ENCODE measurements at places on chromosomes 2 and 18.
A peak's percentile ranks its signal among the peaks of the same experiment; 100 is the strongest.

- no peak for DNase-seq
These were observed 546 bp downstream of the CHPF start for GRCh38 chr2:219542931-219543595.

DNA sequence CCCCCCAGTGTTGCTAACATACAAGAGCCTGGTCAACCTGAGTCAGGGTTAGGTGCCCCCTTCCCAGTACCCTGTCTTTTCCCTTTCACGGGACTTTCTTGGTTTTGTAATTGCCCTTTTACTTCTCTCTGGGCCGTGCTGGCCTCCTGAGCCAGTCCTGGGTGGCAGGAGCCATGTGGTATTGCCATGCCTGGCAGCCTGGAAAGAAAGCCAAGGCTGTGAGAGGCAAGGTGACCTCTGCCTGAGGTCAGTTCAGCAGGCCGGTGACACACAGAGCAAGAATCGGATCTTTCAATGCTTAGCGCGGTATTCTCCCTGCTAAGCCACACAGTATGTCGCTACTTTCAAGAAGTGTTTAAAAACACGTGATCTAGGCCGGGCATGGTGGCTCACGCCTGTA lies 52.3 kb downstream of the C18orf63 start:
- DNase-seq = no peak

GRCh38 chr2:72115110-72116080 lies 32.3 kb downstream of the CYP26B1 start:
- no peak for DNase-seq

DNA sequence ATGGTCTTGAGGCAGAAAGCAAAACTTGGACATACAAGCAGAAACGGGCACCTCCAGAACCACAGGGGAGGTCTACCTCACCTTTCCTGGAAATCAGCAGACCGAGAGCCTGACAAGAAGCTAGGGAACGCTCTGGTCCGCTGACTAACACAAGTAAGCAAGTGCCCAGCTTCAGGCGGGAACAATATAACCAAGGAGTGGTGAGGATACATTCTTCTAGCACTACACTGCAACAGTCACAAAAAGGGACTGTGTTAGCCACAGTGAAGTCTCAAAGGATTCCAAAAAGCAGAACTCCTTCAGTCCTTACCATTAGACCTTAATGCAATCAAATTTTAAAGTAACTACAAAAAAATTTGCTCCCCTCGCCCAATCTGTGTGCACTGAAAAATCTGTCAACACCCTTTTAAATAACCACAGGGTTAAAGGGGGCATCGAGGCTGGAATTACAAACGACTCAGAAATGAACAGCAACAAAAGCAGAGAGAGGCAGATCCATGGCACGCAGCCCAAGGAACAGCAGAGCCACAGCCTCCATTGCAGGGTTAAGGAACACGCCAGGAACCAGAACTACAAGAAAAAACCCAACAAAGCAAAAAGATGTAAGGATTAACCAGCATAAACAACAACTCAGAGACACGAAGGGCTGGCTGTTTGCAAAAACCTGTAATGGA lies 7.1 kb downstream of the THAP4 start:
- no peak for DNase-seq

DNA sequence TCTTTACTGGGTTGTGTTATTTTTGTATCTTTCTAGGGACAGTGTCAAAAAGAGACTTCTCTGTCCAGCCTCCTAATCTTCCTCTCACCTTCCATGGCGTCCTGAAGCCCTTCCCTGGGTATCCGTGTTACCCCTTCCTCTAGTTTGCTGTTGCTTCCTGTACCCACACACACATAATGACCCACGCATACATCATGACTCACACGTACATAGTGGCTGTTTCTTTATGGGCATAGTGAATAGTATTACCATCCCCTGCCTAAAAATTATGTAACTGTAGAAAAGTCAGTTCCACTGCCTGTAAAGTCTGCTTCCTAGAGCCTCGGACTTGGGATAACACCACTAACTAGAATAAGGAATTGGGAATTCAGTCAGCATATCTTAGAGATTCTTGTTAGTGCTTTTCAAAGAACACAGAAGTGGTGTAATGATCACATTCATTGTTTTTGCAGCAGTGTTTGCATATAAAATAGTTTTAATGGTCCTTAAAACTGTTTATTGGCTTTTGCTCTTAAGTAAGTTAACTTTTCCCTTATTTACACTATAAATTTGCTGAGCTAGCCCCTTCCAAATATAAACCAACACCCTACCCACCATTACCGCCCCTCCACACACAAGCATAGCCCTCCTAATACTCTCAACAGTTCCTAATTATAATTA lies 308.4 kb upstream of the RAB12 start:
- DNase-seq = no peak

- DNase-seq = no peak
These were observed 68.8 kb downstream of the EMX1 start for GRCh38 chr2:72985891-72986683.

GRCh38 chr2:109726379-109727270 lies 67.5 kb upstream of the RGPD5 start:
- no peak for DNase-seq

GRCh38 chr18:43757273-43757672 lies 480.0 kb upstream of the SYT4 start:
- DNase-seq = no peak

GRCh38 chr2:152376968-152377367 lies 42.0 kb downstream of the FMNL2 start:
- DNase-seq = no peak

DNA sequence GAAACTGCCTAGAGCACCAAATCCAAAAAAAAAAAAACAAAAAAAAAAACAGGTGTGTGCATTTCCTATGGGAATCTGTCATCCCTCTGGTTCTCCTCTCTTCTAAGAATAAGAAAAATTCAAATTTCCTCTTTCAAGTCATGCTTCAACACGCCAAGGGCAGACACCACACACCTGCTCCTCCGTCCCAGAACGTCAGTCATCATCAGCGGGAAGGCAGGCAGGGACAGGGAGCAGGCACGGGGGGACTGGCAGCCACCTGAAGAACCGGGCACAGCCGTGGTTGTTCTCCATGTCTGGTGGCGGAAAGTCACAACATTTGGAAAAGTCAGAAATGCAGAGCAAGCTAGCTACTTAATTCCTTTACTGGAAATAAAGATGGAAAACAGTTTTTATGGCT lies 214.8 kb downstream of the IKZF2 start:
- no peak for DNase-seq

DNA sequence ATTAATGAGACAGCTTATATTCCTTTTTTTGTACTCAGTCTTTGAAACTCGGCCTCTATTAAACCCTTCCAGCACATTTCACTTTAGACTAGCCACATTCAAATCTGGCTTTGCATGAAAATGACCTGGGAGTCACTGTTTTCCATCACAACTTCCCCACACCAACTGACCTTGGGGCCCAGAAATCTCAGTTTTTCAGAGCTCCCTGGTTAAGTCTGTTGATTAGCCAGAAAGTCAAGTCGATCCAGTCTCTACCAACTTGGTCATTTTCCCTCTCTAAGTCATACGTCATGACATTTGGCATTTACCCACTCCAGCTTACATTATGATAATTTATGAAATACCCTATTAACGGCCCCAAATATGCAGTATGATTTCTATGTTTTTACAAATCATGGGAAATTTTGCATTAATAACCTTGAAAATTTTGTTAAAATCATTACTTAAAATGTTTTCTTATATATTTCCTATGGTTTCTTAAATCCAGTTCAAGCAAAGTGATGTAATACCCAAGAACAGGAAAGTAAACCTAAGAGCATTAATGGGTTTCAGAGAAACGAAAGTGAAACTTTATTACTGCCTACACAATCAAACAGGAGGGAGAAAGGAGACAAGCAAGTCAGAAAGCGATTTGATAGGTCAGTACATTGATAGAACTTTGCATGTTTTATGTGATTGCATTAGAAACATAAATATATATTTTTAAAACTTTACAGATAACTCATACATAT lies 77.1 kb downstream of the SPATS2L start:
- DNase-seq = no peak

DNA sequence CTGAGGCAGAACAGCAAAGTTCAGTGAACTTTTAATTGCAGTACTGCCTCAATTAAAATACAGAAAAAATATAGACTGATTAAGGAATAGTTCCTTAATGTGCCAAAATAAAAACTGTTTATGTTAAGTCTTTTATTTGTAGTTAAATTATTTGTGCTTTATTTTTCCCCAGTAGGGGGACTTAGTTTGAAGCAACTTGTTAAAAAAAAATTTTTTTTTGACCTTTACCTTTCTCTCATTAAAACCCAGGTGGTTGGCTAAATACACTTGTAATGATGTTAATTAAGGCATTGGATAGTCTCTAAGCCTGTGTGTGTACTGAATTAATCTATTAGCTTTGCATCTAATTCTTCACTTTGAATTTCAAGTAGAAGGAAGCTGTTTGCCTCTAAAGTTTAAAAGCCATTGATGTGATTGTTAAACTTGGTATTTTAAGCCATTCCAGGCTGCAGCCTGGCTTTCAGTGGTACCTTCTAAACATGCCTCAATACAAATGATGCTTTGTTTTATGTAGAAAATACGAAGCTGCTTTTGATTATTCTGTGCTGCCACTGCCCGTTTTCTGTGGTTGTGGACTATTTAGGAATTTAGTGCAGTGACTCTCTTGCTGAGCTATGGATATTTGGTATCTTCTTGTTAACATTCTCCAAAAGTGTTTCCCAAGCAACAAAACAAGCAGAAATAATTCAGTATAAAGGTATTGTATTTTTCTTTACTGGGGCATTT lies 102.9 kb downstream of the TANC1 start:
- DNase-seq = no peak

DNA sequence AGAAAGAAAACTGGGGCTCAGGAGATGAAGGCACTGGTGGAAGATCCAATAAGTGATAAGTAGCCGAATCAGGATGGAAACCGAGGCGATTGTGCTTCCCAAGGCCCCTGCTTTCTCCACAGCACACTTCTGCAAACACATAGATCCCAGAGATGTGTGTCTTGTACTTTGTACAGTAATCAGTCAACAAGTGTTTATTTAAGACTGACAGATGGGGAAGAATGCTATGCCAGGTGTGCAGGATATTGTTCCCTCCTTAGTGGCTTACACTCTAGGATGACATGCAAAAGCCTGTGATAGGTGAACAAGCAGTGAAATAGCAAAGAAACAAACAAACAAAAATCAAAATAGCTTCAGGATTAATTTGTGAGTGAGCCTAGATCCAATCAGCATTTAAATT lies 116.6 kb downstream of the ACTR3 start:
- DNase-seq = no peak

DNA sequence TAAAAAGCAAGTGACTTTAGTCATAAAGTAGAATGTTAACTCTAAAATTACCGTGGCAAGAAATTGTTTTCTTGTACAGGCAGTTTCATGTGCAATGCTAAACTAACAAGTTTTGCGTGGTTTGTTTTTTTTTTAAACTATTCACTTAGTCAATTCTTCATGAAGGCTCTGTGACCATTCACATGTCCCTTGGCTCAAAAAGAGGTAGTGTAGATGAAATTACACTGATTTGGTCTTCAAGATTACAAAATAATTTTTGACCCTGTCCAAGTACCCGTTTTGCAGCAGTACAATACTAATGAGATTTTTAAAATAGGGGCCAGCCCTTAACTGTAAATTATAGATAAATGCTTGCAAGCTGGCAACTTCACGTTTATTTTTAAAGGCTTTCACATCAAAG lies 1.3 kb downstream of the TMEM131 start:
- no peak for DNase-seq

DNA sequence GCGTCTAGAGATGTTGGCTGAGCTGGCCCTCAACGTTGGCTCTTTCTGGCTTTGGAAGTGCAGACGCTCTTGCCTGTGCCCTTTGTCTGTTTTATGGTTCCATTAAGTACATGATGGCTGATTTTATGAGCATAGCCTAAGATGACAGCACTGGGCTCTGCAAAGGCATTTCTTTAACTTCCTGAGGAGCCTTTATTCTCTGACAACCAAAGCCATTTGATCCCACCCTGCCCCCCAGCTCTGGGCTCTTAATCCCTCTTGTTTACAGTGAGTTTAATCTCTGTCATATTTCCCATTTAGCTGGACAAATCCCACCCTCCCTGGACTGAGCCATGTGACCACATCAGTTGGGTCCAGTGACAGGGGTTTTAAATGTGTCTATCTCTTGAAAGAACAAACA lies 195.9 kb downstream of the ACKR3 start:
- DNase-seq = no peak

DNA sequence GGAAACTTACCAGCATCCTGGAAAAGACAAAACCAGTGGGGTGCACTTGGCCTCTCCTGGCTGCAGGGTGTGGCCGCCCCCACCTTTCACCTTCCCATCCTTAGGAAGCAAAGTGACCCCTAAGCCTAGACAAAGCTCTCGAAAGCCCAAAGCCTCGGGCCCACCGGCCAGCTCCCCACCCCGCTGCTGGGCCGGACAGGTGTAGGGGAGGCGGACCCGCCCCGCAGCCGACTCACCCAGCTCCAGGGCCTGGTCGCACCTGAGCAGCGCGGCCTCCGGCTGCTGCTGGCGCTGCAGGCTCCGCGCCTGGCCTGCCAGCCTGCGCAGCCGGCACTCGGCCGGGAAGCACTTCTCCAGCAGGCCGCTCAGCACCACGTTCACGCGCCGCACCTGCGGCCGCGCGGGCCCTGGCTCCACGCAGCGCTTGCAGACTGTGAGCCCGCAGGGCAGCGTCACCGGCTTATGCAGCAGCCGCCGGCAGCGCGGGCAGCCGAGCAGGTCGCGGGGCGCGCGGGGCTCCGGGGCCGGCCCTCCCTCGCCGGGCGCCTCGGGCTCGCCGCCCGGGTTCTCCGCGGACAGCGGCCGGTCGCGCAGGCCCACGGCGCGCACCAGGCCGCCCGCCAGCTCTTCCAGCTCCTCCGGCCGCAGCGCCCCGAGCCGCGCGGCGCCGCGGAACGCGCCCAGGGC lies 979 bp downstream of the LONRF2 start:
- DNase-seq = peak; percentile 31

GRCh38 chr18:8938817-8939216 lies 163.7 kb upstream of the NDUFV2 start:
- no peak for DNase-seq

- no peak for DNase-seq
These were observed 147.7 kb downstream of the CTNNA2 start for GRCh38 chr2:79660557-79660956.

DNA sequence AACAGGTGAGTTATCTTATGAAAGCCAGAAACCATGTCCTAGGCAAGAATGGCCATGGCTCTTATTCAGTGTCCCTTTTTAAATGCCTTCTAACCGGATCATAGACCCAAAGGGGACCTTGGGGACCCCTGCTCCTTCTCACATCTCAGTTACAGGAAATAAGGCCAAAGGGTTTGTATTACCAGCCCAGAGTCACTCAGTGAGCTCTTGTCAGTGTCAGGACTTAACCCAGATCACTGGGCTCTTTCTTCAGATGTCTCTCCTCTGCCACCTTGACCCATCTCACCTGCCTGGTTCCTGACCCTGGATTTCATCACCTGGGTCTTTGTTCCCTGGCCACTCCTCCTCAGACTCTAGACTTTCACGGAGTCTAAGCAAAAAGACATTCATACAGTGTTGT lies 556.7 kb downstream of the CMPK2 start:
- DNase-seq = no peak

All from NCI-H187 (cell line).